ENCODE measurements at places on chromosomes 1 and 21.

DNA sequence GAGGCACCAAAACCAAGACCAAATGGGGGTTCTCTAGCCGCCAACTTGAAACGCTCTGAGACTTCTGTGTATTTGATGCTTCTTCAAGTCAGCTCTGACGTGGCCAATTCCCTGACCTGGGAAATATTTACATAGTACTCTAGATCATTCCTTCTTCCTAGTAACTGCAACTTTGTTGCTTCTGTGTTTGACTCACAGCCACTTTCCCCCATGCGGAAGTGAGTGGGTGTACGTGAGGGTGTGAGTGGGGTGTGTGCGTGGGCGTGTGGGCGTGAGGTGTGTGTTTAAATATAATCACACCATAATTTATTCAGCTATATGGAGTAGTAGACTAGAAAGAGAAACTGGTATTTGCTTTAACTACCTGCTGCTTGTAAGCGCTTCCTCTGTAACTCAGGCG, 111.0 kb downstream of the TAS1R2 start:
- no peak for DNase-seq

DNA sequence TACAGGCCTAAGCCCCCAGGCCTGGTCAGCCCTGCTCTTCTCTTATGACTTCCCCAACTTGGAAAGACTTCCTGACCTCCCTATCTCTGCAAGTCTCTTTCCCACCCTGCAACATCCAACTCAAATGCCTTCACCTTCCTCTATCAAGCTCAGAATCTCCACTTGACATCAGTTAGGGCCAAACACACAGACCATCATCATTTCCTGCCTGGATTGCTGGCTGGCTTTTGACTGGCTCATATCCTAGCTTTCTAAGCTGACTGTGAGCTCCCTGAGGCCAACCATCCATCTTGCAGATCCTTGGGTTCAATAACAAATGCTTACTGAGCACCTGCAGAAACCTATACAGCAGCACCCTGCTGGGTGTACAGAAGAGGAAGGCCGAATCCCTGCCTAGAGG, 137.3 kb upstream of the EDN2 start:
- no peak for DNase-seq

- no peak for DNase-seq
Measured at GRCh38 chr1:230087717-230088105, 20.7 kb downstream of the GALNT2 start.

DNA sequence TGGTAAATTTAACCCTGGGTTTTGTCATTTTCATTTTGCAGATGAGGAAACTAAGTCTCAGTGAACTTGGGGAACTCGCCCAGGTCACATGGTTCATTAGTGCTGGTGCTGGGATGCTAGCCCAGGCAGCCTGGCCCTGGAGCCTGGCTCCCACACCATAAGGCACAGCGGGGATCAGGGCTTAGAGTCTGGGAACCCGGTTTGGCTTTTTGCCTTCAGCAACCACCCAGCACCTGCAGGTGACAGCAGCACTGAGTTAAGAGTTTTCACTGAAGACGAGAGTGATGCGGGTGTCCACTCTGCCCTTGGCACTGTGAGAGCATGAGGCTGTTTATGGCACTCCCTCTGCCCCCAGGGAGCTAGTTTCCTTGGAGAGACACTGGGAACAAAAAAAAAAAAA, 18.4 kb upstream of the CD101 start:
- no peak for DNase-seq

GRCh38 chr1:10450156-10450814, 454 bp downstream of the CORT start:
- no peak for DNase-seq

- no peak for DNase-seq
Measured at GRCh38 chr1:29289493-29289892, 53.2 kb downstream of the PTPRU start.

GRCh38 chr1:63255153-63255552, 67.2 kb upstream of the FOXD3 start:
- DNase-seq: no peak

- DNase-seq: no peak
Measured at GRCh38 chr1:18644973-18645746, 14.5 kb downstream of the PAX7 start.

- DNase-seq: no peak
Measured at GRCh38 chr1:234601301-234602017, 8.5 kb downstream of the IRF2BP2 start.

GRCh38 chr1:10380594-10381275, 18.1 kb upstream of the PGD start:
- no peak for DNase-seq

- DNase-seq: no peak
Measured at GRCh38 chr1:55569417-55569816, 354.3 kb upstream of the USP24 start.

DNA sequence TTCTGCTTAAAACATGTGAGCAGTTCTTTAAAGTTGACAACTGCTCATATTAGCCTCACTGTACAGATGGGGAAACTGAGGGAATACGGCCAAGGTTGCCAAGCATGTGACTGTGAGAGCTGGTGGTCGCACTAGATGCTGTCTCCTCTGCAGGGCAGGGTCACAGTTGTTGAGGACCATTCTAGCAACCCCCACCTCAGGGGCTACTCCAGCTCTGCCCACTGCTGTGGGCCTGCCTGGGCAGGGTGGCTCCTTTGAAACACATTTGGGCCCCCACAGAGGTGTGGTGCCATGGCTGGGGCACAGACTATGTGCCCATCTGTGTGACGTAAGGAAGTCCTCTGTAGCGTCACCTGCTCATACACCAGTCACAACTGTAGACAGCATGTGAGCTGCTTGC, 779 bp downstream of the THEM5 start:
- no peak for DNase-seq

DNA sequence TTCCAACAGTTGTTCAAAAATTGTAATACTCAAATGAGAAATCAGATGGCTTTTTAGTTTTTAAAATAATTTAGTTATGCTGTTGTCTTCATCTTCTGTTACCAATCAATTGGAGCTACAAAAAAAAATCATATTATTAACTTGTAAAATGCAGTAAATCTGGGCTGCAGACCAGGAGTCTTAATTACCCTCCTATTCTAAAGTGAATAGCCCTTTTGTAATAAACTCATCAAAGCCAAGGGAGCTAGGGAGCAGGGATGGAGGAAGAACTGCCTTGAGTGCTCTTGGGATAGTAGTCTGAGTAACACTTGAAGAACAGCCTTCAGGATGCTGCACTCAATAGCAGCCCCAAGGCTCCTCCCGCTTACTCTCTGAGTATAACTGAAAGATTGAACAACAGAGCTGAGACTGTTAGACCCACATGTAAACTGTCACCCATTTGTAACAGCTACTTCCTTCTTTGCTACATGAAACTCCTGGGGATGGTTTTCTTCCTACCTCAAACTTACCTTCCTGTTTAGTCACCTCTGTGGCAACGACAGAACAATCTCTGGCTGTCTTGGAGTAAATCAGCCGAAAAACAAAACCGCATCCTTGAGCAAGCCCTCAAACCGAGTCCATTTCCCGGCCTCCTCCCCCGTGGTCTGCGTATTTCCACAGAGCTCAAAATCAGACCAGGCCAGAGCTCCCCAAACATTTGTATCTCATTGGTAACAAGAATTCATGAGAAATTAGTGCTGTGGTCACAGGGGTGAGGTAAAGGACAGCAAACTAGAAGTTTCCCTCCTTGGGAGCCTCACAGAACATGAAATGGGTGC, 55.9 kb downstream of the CD58 start:
- DNase-seq: no peak

- no peak for DNase-seq
Measured at GRCh38 chr21:35606578-35606977, 453.7 kb downstream of the SETD4 start.

GRCh38 chr1:23039308-23039826, 20.1 kb downstream of the KDM1A start:
- no peak for DNase-seq

DNA sequence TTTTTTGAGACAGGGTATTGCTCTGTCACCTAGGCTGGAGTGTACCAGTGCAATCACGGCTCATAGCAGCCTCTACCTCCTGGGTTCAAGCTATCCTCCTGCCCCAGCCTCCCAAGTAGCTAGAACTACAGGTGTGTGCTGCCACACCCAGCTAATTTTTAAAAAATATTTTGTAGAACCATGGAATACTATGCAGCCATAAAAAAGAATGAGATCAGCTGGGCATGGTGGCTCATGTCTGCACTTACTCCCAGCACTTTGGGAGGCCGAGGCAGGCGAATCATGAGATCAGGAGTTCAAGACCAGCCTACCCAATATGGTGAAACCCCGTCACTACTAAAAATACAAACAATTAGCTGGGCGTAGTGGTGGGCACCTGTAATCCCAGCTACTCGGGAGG, 29.9 kb upstream of the CTPS1 start:
- DNase-seq: no peak

- no peak for DNase-seq
Measured at GRCh38 chr1:224047538-224047937, 66.4 kb upstream of the FBXO28 start.

GRCh38 chr1:8876087-8876486, 2.4 kb downstream of the ENO1 start:
- DNase-seq: no peak

- no peak for DNase-seq
Measured at GRCh38 chr1:61864489-61864888, 122.2 kb downstream of the PATJ start.
